ENCODE measurements at places on chromosomes 1 and 21.

DNA sequence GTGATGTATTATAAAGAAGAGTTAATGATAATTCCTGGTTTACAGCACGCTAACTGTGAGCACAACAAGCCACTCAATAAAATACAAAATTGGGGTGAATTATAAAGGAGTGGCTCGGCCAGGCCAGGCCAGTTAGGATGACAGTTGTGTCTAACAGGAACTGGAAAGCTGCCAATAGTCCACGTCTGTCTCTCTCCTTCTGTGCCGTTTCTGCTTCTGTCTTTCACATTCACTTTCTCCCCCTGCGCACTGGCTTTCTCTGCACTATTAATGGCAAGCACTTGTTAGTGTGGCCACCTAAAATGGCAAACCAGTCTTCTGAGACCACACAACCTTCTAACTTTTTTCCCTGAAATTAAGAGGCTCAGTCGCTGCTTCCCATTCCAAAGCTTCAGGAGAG, 394.3 kb downstream of the NTNG1 start:
- no peak for DNase-seq

DNA sequence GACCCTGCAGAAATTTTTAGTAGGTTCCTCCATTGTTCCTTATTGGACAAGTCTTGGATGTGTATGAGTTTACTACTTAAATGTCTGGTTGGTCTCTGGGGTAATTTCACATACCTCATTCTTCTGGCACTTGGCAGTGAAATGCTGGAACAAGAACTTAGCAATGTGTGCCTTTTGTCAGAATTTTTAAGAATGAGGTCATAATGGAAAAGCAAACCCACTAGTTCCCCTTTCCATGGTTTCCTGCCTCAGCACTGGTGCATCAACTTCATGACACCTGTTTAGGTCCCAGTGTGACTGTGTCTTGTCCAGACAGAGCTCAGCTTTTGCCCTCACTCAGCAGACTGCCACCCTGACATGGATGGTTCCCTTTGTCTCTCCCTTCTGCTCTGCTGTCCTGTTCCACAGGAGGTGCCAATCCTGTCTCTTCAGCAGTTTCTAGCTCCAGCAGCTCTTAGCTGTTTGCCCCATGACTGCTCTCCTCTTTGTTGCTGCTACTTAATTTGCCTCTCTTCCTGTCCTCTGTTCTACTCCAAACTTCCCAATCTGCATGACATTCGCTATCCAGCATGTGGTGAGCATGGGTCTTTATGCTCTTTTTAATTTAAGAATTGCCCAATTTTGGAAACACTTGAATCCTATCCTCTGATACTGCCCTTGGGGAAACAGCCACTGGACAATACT, 135.6 kb downstream of the CYYR1 start:
- DNase-seq = no peak

- no peak for DNase-seq
Observed at GRCh38 chr1:10980094-10980577, 32.3 kb upstream of the TARDBP start.

- DNase-seq = peak; percentile 25
Observed at GRCh38 chr1:33367485-33368405, 46.8 kb upstream of the A3GALT2 start.

DNA sequence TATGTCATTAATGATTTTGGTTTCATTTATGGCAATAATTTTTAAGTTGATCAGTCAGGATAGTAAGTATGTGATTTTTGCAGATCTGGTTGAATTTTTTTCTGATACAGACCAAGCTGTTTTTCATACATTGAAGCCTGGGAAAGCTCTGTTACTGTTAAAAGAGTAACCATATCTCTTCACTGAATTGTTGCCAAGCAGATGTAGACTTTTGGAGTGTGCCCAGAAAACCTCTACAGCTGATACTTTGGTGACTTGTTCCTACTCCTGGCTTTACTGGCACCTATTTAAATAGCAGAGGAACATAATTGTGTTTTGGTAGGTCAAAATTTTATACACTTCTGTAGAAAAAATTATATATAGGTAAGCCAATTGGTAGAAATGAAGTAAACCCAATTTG, 49.4 kb downstream of the NFIA start:
- no peak for DNase-seq

DNA sequence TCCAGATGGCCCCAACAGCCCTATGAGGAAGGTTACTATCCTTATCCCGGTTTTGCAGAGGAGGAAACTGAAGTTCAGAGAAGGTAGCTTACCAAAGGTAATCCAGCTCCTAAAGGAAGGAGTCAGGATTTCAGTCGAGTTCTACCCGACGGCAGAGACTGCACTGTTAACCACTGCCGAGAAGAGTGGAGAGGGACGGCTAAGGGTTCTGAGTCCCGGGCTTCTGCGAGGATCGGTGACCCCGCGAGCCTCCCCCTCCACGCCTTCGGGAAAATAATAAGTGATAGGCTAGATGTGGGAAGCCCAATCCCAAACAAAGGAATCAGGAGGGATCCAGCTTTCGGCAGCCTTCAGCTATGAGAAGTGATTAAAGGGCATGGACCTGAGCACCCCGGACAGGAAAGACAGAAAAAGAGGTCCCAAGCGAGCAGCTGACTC, 587 bp downstream of the TMEM53 start:
- no peak for DNase-seq

DNA sequence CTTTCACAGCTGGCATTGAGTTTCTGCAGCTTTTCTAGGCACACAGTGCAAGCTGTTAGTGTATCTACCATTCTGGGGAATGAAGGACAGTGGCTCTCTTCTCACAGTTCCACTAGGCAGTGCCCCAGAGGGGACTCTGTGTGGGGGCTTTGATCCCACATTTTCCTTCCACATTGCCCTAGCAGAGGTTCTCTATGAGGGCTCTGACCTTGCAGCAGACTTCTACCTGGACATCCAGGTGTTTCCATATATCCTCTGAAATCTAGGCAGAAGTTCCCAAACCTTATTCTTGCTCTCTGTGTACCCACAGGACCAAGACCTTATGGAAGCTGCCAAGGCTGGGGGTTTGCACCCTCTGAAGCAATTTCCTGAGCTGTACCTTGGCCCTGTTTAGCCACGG, 2.4 kb upstream of the IFI44 start:
- DNase-seq = no peak

GRCh38 chr1:12457771-12458170, 160.2 kb downstream of the DHRS3 start:
- DNase-seq = no peak

GRCh38 chr1:107933736-107934135, 31.2 kb downstream of the VAV3 start:
- DNase-seq = no peak
